ENCODE measurements at places on chromosomes 1 and 21.

GRCh38 chr1:39117899-39118450 is 86.5 kb upstream of the MACF1 start:
- no peak for DNase-seq

DNA sequence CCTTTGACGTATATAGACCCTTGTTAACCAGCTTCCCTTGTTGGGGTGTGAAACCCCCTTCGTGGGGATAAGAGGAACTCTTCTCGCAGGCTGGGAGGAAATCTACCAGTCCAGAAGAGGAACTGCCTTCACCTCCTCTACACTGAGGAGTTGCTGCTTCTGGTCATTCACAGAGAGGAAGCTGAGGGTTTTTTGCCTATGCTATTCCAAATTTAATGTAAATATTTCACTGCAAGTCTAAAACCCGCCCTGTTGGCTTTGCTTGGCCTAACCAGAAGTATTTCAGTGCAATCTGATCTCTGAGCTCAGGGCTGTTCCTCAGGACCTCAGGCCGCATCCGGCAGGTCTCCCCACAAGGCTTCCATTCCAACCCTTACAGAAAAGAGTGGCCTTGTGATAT is 150.1 kb downstream of the HIVEP3 start:
- no peak for DNase-seq

GRCh38 chr21:34858559-34858958 is 189.8 kb downstream of the CLIC6 start:
- DNase-seq, result no peak

DNA sequence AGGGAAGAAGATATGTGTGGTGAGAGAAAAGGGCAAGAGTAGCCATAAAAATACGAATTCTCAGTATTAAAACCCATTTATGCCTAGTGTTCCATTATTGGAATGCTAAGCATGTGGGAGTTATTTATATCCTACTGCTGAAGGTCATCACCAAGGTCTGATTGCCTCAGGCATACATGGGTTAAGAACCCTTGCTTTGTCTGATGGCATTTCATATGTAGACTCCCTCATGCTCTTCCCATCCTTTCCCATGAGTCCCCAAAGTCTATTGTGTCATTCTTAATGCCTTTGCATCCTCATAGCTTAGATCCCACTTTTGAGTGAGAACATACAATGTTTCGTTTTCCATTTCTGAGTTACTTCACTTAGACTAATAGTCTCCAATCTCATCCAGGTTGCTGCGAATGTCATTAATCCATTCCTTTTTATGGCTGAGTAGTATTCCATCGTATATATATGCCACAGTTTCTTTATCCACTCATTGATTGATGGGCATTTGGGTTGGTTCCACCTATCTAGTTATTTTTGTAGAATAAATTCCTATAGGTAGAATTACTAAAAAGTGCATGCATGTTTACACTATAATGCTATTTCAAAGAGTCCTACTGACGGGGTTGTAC is 172.5 kb downstream of the DYRK1A start:
- DNase-seq, result no peak

DNA sequence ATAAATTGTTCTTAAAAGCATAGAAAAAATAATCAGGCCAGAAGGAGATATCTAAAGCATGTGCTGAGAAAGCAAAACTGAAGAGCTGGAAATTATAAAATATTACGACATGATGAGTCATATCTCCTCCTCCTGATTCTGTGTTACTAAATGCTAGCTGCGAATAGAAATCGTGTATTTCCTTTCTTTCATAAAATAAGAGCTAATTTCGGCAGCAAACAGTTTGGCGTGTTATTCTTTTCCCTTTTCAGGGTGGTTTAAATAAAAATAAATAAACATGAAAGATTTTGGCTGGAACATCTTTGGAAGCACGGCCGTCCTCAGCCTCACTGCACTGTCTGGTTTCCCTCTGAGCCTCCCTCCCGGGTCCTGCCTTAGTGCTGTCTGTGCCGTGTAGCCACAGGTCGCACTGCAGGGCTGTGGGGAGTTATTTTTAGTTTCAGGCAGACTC is 56.0 kb downstream of the ADARB1 start:
- DNase-seq, result no peak

DNA sequence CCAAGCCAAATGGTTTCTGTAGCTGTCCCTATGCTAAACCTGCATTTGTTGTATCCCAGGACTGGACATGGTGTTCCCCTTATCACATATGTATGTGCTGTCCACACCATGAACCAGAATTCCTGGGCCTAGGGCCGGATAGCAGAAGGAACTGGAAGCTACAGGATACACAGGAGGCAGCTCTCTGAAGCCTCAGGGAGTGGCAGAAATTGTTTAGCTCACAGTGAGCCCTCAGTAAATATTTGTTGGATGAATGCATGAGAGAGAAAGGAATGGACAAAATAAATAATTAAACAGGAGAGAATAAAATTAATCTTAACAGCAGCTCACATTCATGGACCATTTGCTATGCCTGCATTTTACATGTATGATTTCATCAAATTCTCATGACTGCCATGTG is 2.1 kb downstream of the NIPAL3 start:
- DNase-seq, result no peak

DNA sequence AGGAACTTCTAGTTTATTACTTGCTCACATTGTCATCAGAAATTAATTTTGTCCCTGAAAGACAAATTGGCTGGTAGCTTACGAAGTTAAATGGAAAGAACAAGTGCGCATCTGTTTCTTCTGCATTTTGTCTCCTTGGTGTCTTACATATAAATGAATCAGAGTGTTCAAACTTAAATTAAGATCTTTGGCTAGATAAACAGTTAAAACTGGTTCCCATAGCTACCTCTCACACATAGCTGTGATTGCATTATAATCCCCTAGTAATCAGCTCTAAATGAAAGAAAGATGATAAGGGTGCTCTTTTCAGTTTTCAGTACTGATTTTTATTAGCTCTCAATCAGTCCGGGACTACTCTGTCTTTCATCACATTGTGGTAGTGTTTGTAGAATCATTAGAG is 124.2 kb upstream of the LMO4 start:
- DNase-seq, result no peak

- no peak for DNase-seq
Observed at GRCh38 chr1:82377201-82377884, 576.6 kb downstream of the ADGRL2 start.

DNA sequence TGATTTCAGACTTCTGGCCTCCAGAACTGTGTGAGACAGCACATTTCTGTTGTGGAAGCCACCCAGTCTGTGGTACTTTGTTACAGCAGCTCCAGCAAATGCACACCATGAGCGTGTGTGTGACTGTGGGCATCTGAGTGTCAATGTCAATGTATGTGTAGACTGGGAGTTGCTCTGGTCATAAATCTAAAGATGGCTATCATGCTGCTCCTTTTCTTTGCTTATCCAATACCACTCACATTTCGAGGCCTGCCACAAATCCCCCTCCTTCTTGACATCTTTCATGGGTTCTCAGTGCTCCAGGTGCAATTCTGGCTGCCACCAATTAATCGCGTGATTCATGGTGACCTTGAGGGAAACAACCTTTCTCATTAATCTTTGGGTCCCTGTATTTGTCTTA is 141.2 kb downstream of the RWDD3 start:
- DNase-seq, result no peak
